Endothelial cell of coronary artery (primary cell): ENCODE measurements at places on chromosomes 2 and 18. TPM values are rescaled to one million over a fixed set of nuclear protein-coding genes. Genes with fewer than 3 reads are reported as not detected.

The B3GNT2 gene
- 20.2 and 29.9 TPM in 2 replicates for total RNA-seq

The SNRNP200 gene
- total RNA-seq: 55.1 and 59.1 TPM in 2 replicates

The ITGA6 gene
- 74.1 and 165 TPM in 2 replicates for total RNA-seq

The ERICH2 gene
- total RNA-seq: not detected in 2 replicates

The RTP5 gene
- total RNA-seq: not detected in 2 replicates

The VSNL1 gene
- total RNA-seq: not detected in 2 replicates

The NYAP2 gene
- total RNA-seq: not detected in 2 replicates

The RAB17 gene
- 0.94 and 1.6 TPM in 2 replicates for total RNA-seq

The ANAPC1 gene
- 74.0 and 77.6 TPM in 2 replicates for total RNA-seq

The TUBA3E gene
- not detected in 2 replicates for total RNA-seq

The SNORC gene
- 0.36 and 0.38 TPM in 2 replicates for total RNA-seq

The CABYR gene
- 1.5 and 1.6 TPM in 2 replicates for total RNA-seq

The GALNT13 gene
- 0.09 and 0.36 TPM in 2 replicates for total RNA-seq

The COL4A4 gene
- total RNA-seq: 0.09 and 1.3 TPM in 2 replicates

The MARCO gene
- not detected in 2 replicates for total RNA-seq

The SLC35F6 gene
- total RNA-seq: 17.2 and 19.4 TPM in 2 replicates

The ANKRD53 gene
- 0.09 and 0.18 TPM in 2 replicates for total RNA-seq

The ALK gene
- total RNA-seq: not detected in 2 replicates

The DSC3 gene
- total RNA-seq: 0.36 and 0.38 TPM in 2 replicates

The ODC1 gene
- total RNA-seq: 97.7 and 171 TPM in 2 replicates

The RTKN gene
- 6.7 and 9.0 TPM in 2 replicates for total RNA-seq

The SNED1 gene
- 11.2 and 23.2 TPM in 2 replicates for total RNA-seq
